Activated T-cell treated with anti-CD3 and anti-CD28 coated beads, Interleukin-2, amount 50 U/mL, for 4 hours (primary cell): ENCODE measurements at places on chromosomes 16 and 17. TPM values are rescaled to one million over a fixed set of nuclear protein-coding genes. Genes with fewer than 3 reads are reported as not detected.

The CRYBA1 gene
- total RNA-seq: not detected

The PIPOX gene
- 1.2 TPM for total RNA-seq

The DNAJA3 gene
- total RNA-seq: 124 TPM

The BCKDK gene
- total RNA-seq: 46.5 TPM

The HSD17B2 gene
- not detected for total RNA-seq

The SLC52A1 gene
- total RNA-seq: not detected

The COPS3 gene
- 154 TPM for total RNA-seq

The TBC1D3G gene
- total RNA-seq: not detected

The MSI2 gene
- 40.6 TPM for total RNA-seq

The ZDHHC1 gene
- 0.79 TPM for total RNA-seq

The CIBAR2 gene
- total RNA-seq: not detected

The MT1F gene
- 12.4 TPM for total RNA-seq

The GAS2L2 gene
- total RNA-seq: not detected

The CDH15 gene
- total RNA-seq: not detected

The PRRT2 gene
- total RNA-seq: 1.6 TPM

The ATMIN gene
- total RNA-seq: 27.2 TPM

The GNPTG gene
- total RNA-seq: 23.1 TPM

The KRT13 gene
- total RNA-seq: not detected

The PRDM7 gene
- not detected for total RNA-seq

The NPW gene
- 19.0 TPM for total RNA-seq

The FOXJ1 gene
- 2.8 TPM for total RNA-seq
